ENCODE measurements at places on chromosomes 12 and 14.

- DNase-seq, result no peak
Measured at GRCh38 chr14:63273717-63274655, 44.7 kb downstream of the GPHB5 start.

GRCh38 chr12:104756901-104757300 is 201.2 kb downstream of the SLC41A2 start:
- DNase-seq, result no peak

DNA sequence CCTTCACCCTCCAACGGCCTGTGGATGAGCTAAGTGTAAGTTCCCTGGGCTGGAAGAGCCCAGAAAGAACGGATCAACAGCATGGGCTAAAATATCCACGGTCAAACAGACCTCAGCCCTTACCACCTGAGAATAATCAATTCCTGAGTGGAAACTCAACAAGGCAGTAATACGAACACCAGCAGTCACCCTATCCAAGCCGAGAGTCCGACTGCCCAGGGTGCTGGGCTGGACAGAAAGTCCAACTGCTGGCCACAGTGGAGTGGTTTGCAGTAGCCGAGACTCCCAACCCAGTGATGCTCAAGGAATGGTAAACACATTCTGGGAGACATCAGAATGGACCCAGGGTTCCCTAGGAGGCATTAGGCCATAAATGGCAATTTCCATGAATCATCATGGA is 36.8 kb downstream of the ANO2 start:
- DNase-seq, result no peak

GRCh38 chr12:126742241-126742641 is 1524.7 kb upstream of the TMEM132C start:
- no peak for DNase-seq

DNA sequence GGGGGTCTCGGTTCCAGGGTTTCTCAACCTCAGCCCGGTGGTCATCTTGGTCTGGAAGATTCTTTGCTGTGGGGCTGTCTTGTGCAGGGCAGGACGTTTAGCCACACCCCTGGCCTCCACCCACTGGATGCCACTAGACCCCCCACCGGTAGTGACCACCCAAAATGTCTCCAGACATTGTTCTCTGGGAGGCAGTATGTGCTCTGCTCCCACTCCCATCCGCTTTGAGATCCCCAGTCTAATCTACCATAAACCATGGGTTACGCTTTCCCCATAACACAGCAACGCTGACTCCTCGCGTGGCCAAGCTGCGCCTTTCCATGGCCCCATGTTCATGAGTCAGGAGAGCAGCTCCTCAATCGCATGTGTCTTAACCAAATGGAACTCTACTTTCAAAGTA is 155.8 kb downstream of the RIMBP2 start:
- no peak for DNase-seq

GRCh38 chr14:72451054-72451972 is 442.6 kb downstream of the DPF3 start:
- DNase-seq, result no peak

- no peak for DNase-seq
Measured at GRCh38 chr12:120940006-120940405, 35.8 kb upstream of the SPPL3 start.

DNA sequence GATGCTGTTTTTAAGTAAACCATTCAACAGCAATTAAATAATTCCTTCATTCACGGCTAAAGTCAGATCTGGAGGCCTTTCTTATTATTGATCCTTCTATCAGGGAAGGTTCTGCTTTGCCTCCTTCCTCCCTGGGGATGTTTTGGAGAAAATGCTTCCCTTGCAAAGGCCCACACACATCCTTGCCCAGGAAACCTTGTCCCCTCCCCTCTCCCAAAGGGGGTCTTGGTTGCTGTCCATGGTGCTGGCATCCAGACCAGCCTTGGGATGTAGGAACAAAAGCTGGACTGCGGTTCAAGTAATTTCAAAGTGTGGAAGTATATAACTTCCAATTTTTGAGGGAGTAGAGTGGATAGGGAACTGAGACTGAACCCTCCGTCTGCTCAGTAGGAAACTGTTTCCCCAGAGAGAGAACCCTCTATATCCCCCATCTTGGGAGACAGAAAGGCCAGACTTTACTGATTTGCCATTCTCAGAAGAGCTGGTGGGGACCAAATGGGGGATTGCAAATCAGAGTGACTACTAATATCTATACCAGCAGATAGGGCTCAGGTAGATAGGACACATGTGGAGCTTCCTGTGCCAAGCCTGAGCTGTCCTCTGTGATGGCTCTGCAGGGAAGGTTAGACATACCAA is 5.6 kb downstream of the MARCHF9 start:
- no peak for DNase-seq

- DNase-seq, result no peak
Measured at GRCh38 chr14:58813745-58814144, 176.0 kb downstream of the DACT1 start.

GRCh38 chr12:76634133-76634532 is 74.6 kb upstream of the OSBPL8 start:
- no peak for DNase-seq

DNA sequence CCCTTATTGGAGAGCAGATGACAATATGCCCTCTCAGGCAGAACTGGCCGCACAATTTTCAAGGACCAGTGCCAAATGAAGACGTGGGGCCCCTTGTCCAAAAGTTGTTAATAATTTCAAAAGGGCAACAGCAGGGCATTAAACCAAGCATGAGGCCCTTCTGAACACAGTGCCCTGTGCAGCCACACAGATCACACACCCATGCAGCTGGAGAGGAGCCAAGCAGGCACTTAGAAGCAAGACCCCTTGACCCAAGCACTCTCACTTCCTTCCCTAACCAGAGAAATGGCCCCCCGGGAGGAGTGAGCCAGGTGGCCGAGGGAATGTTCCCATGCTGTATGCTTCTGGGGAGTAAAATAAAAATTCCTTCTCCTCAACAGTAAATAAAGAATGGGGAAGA is 114.0 kb upstream of the TMPO start:
- no peak for DNase-seq

DNA sequence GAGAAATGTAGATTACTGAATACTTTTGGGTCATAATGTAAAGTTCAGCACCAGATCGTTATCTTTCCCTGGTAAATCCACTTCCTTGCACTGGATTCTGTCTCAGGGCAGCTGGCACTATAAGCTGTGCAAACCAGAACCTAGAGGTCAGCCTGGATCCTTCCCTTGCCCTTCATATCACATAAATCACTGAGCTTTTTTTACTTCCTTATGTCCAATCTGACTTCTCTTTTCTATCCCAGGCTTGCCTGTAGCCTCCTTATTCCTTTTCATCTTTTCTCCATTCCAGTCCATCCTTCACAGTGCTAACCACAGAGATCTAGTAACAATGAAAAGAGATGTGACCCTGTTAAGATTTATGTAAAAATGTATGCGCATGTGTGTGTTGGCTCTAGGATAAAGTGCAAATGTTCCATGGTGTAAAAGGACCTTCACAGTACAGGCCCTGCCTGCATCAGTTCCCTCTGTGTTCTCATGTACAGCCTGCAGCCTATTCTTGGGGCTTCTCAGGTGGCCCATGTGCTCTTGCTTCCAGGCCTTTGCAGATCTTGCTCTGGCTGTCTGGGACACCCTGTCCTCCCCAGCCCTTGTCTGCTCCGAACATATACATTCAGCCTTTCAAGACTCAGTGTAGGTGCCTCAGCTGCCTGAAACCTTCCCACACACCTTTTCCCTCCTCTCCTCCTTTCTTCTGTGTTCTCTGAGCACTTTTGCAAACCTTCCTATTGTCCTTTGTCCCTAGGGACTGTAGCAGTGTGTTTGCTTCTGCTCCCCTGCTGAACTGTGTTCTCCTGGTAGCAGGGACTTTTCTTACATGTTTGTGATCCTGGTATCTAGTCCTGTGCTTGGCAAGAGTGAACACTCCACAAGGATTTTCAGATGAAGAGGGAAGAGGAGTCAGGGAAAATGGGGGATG is 30.0 kb downstream of the PELI2 start:
- no peak for DNase-seq

DNA sequence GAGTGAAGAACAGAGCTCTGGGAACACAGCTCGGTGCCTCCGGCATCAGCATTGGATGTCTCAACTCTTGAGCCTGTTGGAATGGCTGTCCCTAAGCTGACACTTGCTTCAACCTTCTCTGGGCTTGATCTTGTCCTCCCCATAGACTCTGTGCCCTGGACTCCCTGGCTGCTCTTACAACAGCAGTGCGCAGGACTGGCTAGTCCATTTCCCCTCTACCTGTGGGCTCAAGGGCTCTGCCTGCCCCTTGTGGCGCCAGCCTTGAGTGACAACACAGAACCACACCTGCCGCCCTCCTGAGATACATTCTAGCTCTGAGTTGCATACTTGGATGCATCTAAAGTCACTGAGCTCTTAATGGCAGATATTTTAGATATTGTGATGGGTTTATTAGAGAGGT is 6.2 kb downstream of the CRADD start:
- DNase-seq, result no peak
